Lung (tissue), 17 donors: ENCODE measurements at places on chromosomes 6 and 20. TPM values are rescaled to one million over a fixed set of nuclear protein-coding genes. Genes with fewer than 3 reads are reported as not detected.

The C6orf118 gene
- 12.4 TPM for total RNA-seq

The RRAGD gene
- total RNA-seq: 40.2 TPM

The KCNK15 gene
- 0.48 TPM for total RNA-seq

The MAS1 gene
- total RNA-seq: not detected

The SYNGAP1 gene
- 10.8 TPM for total RNA-seq

The CLIC5 gene
- total RNA-seq: 92.3 TPM

The RALGAPB gene
- 58.5 TPM for total RNA-seq

The CENPW gene
- total RNA-seq: 5.0 TPM

The KCNK5 gene
- total RNA-seq: 20.5 TPM

The MMP24OS gene
- 117 TPM for total RNA-seq

The BYSL gene
- 9.9 TPM for total RNA-seq

The TEAD3 gene
- 20.7 TPM for total RNA-seq

The RIPPLY2 gene
- total RNA-seq: not detected

The GPR63 gene
- 2.0 TPM for total RNA-seq
